ENCODE measurements at places on chromosomes 4 and X.

DNA sequence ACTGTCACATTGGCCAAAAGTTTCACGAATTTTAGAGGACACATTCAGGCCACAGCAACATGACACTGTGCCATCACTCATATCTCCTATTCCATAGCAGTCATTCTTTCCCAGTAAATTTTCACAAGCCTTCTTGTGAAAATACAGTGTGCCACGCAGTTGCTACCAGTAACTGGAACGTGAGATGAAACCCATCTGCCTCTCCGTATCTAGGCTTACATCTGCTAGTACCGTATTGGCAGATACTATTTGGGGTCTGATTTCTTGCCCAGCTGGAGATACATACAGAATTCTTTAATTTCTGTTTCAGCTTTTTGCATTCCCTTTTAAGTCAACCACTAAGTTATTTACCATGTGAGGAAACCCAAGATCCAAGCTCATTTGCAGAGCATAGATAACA is 8.7 kb upstream of the FAM241A start:
- H3K36me3 ChIP-seq, result no peaks in the 10 kb centered on the region
- no peak overlapping the region for H3K27ac ChIP-seq
- peaks cover 4% of the 10 kb centered on the region for H3K4me1 ChIP-seq
- DNase-seq, result no peak
- peaks cover 11% of the 10 kb centered on the region for H3K27me3 ChIP-seq
- H3K4me3 ChIP-seq, result no peak overlapping the region

- DNase-seq, result no peak
- H3K36me3 ChIP-seq, result no peaks in the 10 kb centered on the region
- H3K4me1 ChIP-seq, result no peaks in the 10 kb centered on the region
- H3K27ac ChIP-seq, result no peak overlapping the region
Measured at GRCh38 chr4:3683077-3683743, 83.0 kb upstream of the ADRA2C start.

- no peak for DNase-seq
- H3K36me3 ChIP-seq, result peaks cover 30% of the 10 kb centered on the region
- H3K27me3 ChIP-seq, result no peaks in the 10 kb centered on the region
- peaks cover 2% of the 10 kb centered on the region for H3K4me1 ChIP-seq
- H3K4me3 ChIP-seq, result no peak overlapping the region
- H3K27ac ChIP-seq, result no peak overlapping the region
Measured at GRCh38 chr4:725391-726234, 20.0 kb downstream of the PCGF3 start.

- no peak overlapping the region for H3K4me3 ChIP-seq
- DNase-seq, result no peak
- no peak overlapping the region for H3K27ac ChIP-seq
- no peaks in the 10 kb centered on the region for H3K36me3 ChIP-seq
Measured at GRCh38 chr4:85860066-85860740, 385.3 kb downstream of the ARHGAP24 start.

GRCh38 chrX:140572724-140573123 is 67.9 kb upstream of the SOX3 start:
- no peak overlapping the region for H3K4me3 ChIP-seq
- no peaks in the 10 kb centered on the region for H3K4me1 ChIP-seq
- H3K27me3 ChIP-seq, result no peaks in the 10 kb centered on the region

DNA sequence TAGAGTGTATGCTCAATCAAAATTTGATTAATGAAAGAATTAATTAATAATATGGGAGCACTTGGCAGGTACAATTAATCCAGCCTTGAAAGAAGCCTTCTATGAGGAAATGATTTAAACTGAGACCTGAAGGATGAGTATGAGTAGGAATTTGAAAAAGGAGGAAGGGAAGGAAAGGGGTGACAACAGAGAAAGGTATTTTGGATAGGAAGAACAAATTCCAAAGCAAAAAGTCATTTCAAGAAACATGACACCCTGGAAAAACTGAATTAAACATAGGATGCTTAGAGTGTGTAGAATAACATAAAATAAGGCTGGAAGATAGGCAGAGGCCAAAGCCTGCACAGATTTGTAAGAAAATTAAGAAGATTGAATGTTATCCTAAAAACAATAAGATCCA is 29.6 kb downstream of the PHOX2B start:
- no peaks in the 10 kb centered on the region for H3K27me3 ChIP-seq
- H3K36me3 ChIP-seq, result no peaks in the 10 kb centered on the region
- no peak overlapping the region for H3K4me3 ChIP-seq
- no peaks in the 10 kb centered on the region for H3K4me1 ChIP-seq
- no peak for DNase-seq

- no peaks in the 10 kb centered on the region for H3K27me3 ChIP-seq
- H3K4me1 ChIP-seq, result peaks cover 23% of the 10 kb centered on the region
- H3K4me3 ChIP-seq, result peak overlapping the region; percentile 0
- H3K27ac ChIP-seq, result peak overlapping the region; percentile 4
- no peak for DNase-seq
Measured at GRCh38 chr4:48270951-48271473, 1.4 kb upstream of the TEC start.

DNA sequence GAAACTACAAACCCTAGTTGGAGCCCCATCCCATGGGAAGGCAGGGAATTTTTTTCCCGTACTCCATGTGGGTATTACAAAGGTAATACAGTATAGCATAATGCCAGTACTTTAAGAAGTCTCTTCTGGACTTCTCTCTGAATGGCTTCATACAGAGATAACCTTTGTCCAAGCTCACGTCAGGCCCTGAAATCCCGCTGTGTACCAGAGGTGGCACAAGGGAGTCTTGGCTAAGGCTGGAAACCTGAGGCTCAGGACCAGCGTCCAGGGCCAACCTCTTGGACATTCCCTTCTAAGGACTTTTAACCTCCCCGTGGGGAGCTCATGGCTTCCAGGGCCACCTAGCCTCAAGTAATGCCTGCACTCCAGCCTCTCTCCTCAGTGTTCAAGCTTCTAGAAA is 338.9 kb upstream of the FAM241A start:
- no peak for DNase-seq
- H3K4me3 ChIP-seq, result no peak overlapping the region
- H3K36me3 ChIP-seq, result no peaks in the 10 kb centered on the region
- no peaks in the 10 kb centered on the region for H3K27me3 ChIP-seq
- H3K4me1 ChIP-seq, result no peaks in the 10 kb centered on the region
- H3K27ac ChIP-seq, result no peak overlapping the region

DNA sequence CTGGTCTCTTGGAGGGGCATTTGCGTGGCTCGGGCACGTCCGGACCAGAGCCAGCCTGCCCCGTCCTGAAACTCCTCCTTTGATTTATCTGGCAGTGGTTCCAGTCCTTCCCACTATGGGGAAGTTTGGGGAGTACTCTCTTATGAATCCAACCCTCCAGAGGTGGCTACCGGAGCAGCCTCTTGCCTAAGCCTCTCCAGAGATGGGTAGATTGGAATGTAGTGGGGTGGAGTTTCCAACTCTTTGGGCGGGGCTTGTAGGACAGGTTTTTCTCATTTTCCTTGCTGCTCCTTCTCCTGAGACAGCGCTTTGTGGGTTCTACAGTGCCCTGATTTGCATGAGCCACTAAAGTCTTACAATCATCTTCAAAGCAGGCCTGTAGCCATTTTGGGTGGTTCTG is 60.1 kb upstream of the XAGE1B start:
- DNase-seq, result no peak
- no peaks in the 10 kb centered on the region for H3K36me3 ChIP-seq
- H3K4me1 ChIP-seq, result peaks cover 3% of the 10 kb centered on the region

GRCh38 chrX:17067534-17067933 is 121.1 kb downstream of the REPS2 start:
- no peaks in the 10 kb centered on the region for H3K36me3 ChIP-seq
- H3K4me1 ChIP-seq, result no peaks in the 10 kb centered on the region
- H3K27me3 ChIP-seq, result peaks cover 8% of the 10 kb centered on the region
- no peak overlapping the region for H3K4me3 ChIP-seq

DNA sequence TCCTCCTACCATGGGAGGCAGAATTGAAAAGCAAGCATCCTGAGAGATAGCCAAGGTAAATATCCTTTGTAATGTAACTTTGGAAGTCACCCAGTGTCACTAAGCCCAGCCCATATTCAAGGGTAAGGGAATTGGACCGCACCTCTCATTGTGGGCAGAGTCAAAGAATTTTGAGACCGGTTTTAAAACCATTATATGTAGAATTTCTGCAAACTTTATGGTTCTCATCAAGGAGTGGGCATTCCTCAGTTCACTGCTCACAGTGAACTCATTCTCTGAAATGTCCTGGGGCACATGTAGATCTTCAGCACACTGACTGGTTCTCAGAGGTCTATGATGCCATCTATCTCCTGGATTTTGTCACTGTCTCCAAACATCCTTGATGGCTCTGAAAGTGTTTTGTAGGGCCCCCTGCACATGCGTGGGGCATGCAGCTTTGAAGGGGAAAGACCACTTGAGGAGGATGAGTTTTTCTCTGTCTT is 35.3 kb upstream of the CHRNA9 start:
- H3K27me3 ChIP-seq, result no peaks in the 10 kb centered on the region
- peaks cover 8% of the 10 kb centered on the region for H3K36me3 ChIP-seq
- no peak for DNase-seq
- no peak overlapping the region for H3K4me3 ChIP-seq
- peak overlapping the region; percentile 95 for H3K27ac ChIP-seq
- peaks cover 55% of the 10 kb centered on the region for H3K4me1 ChIP-seq

- no peak overlapping the region for H3K4me3 ChIP-seq
- H3K4me1 ChIP-seq, result peaks cover 31% of the 10 kb centered on the region
- H3K36me3 ChIP-seq, result peaks cover 15% of the 10 kb centered on the region
- H3K27ac ChIP-seq, result peak overlapping the region; percentile 76
Measured at GRCh38 chrX:41561045-41561444, 113.9 kb downstream of the NYX start.

DNA sequence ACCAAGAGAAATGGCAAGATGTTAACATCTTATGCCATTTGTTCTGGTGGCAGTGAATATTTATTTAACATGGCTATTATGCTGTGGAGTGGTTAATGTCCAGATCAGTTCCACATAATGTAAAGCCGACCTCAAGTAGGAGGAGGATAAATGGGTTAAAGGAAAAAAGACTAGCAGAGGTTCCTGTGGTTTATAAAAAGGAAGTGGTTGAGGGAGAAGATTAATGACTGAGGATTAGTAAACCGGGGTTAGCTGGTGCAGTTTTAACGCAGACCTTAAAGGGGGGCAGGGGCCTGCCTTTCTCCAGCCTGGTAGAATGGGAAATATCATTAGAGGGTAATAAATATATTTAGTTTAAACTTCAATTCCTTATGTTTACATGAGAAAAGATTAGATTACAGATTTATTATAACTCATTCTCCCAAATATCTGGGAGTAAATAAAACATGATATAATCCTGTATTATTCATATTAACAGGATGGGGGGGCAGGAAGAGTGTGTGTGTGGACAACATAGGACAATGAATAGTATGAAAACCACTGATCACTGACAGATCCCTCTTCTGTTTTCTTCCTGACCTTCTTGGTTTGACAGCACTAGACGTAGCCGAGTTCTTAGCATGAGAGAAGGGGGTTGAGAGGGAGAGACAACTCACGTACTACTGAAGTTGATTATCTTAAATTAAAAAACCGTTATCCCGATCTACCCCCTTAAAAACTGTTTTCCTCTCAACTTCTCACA is 124.1 kb upstream of the LIMCH1 start:
- H3K36me3 ChIP-seq, result no peaks in the 10 kb centered on the region
- no peak for DNase-seq
- no peak overlapping the region for H3K27ac ChIP-seq
- no peaks in the 10 kb centered on the region for H3K27me3 ChIP-seq
- no peak overlapping the region for H3K4me3 ChIP-seq

DNA sequence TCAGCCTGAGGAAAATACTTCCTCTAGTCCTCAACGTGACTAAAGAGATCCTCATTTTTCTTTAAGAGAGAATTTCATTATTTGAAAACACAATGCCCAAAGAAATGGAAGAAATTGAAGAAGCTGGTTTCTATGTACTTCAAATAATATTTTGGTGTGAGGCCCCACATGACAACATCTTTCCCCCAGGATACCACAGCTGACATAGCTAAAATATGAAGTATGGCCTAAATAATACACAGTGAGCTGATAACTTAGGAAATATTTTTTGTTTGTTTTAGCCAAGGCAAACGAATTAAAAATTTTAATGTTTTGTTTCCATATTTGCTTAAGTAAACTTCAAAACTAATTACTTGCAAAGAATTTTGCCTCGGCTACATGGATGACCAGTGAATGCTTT is 149.2 kb downstream of the CBR4 start:
- peaks cover 3% of the 10 kb centered on the region for H3K4me1 ChIP-seq
- no peak for DNase-seq
- H3K27me3 ChIP-seq, result peaks cover 8% of the 10 kb centered on the region

DNA sequence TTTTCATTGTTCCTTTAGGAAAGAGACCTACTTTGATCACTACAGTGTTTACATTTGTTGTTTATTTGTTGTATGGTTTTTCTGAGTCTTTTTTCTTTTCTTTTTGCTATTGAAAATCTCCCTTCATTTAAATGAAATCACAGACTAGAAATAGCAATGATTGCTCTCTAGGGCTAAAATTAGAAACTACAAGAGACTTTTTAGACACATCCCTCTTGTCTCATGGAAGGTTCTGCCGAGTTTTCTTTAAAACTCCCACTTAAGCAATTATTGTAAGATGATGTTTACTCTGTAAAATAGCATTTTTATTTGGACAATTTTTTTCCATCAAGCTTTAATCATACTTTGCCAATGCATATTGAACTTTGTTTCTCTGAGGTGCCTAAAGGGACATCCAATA is 136.6 kb downstream of the PALLD start:
- no peak for DNase-seq
- H3K27me3 ChIP-seq, result peaks cover 74% of the 10 kb centered on the region
- H3K4me1 ChIP-seq, result peaks cover 11% of the 10 kb centered on the region
- H3K27ac ChIP-seq, result no peak overlapping the region
- no peaks in the 10 kb centered on the region for H3K36me3 ChIP-seq
- no peak overlapping the region for H3K4me3 ChIP-seq

DNA sequence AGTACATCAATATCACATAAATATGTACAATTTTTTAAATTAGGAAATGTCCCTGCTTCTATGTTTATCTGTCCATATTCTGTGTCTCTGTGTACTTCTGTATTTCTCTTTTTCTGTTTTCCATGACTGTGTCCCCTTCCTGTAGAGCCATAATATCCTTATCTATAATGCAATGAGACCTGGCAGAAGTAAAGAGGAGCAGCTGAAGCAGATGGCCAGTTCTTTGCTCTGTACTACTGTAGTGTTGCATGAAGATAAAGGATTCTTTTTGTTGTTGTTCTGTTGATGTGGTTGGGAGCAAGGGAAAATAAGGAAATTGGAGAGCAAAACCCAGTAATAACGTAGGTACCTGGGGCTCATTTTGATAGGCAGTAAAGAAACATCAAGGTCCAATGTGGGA is 301.7 kb downstream of the ADGRL3 start:
- no peaks in the 10 kb centered on the region for H3K27me3 ChIP-seq
- no peak overlapping the region for H3K27ac ChIP-seq
- H3K4me3 ChIP-seq, result no peak overlapping the region
- no peaks in the 10 kb centered on the region for H3K4me1 ChIP-seq
- H3K36me3 ChIP-seq, result no peaks in the 10 kb centered on the region
